Hematopoietic multipotent progenitor cell treated with erythropoietin and hydrocortisone succinate and interleukin-3 and kit ligand, for 8 days (in vitro differentiated cells): ENCODE measurements at places on chromosomes 16 and 17.
A peak's percentile ranks its signal among the peaks of the same experiment; 100 is the strongest.

DNA sequence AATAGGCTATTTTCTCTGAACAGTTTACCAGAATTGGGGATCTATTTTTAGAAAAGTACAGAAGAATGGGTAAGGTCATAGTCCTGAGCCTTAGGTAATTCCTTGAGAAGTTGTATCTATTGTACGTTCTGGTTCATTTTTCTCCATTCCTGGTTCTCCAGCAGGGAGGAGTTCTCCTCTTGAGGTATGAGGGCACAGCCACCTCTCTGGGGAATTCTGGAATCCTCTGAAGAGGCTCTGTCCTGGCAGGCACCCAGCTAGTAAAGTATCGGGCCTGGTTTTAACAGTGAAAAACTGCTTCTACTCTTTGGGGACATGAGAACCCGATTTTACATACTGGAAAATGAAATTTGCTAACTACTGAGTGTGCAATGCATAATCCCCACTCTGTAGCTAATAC is 19.6 kb upstream of the PMFBP1 start:
- no peak for DNase-seq

DNA sequence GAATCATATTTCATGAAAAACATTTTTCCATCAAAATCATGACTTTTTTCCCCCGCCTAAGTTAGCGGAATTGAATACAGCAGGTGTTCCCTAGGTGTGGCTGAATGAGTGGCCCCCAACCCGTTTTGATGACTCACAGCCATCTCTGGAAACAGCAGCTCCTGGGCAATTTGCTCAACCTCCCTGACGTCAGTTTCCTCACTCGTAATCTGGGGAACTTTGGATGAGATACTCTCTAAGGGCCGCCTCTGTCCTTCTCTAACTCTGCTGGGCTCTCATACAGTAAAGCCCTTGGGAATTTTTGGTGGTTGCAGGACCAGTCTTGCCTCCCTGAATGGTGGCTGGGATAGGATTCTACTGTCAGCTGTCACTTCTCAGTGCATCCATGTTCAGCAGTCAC is 11.6 kb upstream of the NTN1 start:
- no peak for DNase-seq

DNA sequence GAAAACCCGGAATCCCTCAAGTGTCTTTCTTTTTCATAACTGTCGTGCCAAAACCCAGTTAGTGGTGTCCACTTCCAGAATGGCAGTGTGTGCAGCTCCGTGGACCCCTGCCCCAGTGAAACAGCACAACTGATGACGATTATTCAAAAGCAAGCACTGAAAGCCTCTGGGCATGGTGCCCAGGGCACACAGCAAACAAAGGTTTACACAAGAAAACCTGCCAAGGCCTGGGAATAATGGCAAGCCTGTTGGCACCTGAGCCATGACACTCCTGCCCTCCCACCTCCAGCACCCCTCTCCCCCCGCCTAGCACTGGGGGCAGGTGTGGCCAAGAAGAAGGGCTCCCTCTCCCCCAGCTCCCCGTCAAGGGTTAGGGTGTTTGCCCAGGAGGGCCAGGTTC is 2.8 kb downstream of the PKMYT1 start:
- DNase-seq, result no peak

DNA sequence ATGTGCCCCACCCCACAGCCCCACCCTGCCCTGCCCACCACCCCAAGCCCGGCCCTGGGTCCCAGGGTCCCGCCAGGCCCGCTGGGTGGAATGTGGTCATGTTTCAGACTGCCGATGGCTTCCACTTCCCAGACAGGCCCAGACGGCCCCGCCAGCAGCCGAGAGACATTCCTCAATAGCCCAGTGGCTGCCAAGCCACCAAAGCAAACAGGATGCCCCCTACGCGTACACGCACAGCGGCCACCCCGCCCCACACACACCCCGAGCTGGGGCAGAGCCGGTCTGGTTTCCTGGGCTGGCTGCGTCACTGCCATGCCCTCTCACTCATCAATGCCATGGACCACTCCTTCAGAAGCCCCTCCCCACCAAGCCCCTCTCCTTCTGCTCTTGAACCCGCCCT is 1.2 kb upstream of the KRT17 start:
- no peak for DNase-seq

DNA sequence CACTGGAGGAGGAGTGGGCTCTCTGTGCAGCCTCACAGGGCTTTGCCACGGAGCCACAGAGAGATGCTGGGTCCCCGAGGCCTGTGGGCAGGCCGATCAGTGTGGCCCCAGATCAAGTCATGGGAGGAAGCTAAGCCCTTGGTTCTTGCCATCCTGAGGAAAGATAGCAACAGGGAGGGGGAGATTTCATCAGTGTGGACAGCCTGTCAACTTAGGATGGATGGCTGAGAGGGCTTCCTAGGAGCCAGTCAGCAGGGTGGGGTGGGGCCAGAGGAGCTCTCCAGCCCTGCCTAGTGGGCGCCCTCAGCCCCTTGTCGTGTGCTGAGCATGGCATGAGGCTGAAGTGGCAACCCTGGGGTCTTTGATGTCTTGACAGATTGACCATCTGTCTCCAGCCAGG is 3.9 kb downstream of the NXPH3 start:
- no peak for DNase-seq

- no peak for DNase-seq
These were observed 256.7 kb downstream of the CDH11 start for GRCh38 chr16:64865069-64865696.

DNA sequence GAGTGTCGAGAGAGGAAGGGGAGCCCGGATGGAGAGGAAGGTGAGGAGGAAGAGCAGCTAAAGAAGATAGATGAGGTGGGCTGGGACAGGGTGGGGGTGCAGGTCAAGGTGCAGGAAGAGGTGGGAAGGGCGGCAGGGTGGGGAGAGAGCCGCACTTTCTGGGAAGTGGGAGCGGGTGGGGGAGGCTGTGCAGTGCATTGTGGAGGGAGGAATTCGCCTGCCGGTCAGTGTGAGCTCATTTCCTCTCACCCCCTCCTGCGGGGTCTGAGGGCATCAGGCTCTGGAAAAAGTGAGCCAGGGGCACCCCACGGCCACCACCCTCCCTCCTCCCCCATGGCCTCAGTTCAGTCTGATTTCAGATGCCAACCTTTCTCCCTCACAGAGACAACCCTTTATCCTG is 2.5 kb upstream of the ARHGAP23 start:
- DNase-seq, result no peak

- DNase-seq, result no peak
These were observed 20.1 kb downstream of the HSD17B2 start for GRCh38 chr16:82055117-82055516.

DNA sequence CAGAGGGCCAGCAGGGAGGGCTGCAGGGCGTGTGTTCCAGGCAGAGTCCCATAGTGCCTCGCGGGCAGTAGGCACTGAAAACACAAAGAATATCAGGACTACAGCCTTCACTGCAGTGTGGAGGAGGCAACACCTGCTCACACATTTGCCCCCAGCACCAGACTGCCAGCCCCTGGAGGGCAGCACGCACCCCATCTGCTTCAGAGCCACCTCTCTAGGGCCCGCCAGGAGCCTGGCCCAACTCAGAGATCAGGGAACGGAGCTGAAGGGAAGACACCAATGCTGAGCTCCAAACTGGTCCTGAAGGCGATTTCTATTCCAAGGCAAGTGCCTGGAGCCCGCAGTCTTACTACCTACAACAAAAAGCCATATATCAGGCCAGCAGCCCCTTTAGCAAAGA is 130.3 kb downstream of the ZNF423 start:
- DNase-seq, result no peak

DNA sequence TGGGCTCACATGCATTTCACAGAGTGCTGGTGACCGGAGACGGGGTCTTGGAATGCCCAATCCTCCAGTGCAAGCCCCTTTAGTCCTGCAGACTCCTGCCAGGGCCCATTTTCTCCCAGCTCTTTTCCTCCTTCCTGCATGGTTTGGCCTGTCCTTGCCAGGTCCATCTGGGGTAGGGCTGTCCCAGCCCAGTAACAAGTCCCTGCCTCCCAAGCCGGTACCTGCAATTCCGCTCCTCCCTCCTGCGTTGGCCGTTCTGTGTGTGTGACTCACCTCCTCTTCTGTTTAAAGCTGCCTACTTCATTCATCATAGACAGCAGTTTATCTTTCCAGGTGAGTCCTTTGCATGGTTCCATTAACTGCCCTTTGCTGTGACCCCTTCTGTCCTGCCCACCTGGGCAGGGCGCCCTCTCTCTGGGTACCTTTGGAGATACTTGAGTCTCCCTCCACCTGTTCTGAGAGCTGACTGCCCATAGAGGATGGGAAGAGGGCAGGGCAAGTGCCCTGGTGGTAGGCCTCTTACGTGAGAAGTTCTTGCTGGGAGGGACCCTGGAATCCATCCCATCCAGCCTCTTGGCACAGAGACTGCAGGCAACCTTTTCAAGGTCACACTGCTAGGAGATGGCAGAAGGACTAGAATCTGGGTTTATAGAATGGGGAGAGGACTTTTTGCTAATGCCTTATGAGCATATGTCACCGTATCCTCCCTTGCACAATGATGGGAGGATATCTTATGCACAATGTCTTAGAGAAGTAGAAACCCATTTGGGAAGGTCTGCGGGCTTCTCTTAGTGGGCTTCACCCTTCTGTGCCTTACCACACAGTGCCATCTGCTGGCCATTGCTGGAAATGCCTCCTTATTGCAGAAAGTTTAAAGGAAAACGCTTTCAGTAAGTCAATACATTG is 29.7 kb upstream of the LGALS9 start:
- peak; percentile 90 for DNase-seq

DNA sequence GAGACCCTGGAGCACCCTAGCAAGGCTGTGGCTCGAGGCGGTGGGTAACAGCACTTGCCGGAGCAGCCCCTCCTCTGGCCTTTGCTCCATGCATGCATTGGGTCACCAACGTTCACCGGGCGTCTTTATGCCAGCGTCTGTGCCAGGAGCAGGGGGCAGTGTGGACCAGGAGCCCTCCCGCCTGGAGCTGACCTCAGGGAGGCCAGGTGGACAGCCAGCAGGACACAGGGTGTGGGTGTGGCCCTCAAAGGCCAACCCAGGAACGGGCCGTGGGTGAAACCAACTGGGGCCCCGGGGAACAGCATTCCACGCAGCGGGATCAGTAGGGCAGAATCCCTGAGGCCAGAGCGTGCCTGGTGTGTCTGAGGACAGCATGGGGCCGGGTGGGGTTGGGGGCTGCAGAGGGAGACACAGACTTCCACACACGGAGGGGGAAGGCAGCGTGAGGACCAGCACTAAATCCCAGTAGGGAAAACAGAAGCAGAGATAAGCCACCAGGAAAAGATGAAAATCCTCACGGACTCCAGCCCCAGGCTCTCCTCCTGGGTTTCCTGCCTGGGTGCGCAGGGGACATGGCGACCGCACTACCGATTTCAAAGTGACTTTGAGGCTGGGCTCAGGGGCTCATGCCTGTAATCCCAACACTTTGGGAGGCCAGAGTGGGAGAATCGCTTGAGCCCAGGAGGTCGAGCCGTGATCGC is 2.9 kb upstream of the CD7 start:
- no peak for DNase-seq

DNA sequence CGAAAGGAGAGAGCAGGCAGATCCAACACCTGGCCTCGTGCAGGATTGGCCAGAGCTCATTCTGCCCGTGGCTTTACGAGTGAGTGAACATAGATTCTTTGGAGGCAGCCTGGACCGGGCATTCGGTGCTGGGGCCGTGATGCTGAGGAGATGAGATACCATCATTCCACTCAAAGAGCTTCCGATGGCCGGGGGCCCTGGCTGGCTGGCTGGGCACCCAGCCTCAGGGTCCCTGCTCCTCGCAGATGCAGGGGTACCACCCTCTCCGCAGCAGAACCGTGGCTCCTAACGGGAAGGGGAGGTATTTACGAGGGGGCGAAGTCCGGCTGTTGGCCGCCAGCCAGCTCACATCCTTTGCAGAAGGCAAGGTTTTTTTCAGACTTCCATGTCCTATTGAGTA is 66.1 kb upstream of the FOXF1 start:
- no peak for DNase-seq

DNA sequence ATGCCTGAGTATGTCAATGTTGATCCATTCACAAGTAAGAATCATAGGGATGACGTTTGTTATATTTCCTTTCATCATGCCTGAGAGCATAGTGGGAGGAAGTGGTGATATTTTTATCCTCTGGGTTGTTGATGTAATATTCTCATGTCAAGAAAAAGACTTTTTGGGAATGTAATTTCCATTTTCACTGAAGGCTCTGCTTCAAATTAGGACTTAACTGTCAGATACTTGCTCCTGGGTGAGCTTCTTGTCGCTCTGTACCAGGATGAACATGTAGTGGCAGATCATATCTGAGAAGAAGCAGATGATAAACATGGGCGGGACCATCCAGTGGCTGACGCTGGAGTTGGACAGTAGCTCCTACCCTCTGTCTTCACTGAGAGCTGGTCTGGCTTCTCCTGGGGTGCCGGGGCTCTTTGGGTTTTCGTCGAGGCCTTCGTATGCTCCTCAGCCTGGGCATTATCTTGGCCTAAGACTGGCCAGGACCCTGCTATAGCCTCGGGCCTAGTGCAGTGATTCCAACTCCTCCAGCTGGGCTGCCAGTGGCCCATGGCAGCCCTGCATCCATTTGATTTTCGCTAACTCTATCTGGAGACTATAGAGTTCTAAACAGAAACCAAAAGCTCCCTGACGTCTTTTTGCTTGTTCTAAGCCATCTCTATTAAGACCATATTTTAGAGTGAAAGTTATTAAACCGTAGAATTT is 19.7 kb downstream of the CYB5B start:
- peak; percentile 76 for DNase-seq

- DNase-seq, result peak; percentile 35
These were observed 22.4 kb upstream of the PRM1 start for GRCh38 chr16:11303405-11304138.

DNA sequence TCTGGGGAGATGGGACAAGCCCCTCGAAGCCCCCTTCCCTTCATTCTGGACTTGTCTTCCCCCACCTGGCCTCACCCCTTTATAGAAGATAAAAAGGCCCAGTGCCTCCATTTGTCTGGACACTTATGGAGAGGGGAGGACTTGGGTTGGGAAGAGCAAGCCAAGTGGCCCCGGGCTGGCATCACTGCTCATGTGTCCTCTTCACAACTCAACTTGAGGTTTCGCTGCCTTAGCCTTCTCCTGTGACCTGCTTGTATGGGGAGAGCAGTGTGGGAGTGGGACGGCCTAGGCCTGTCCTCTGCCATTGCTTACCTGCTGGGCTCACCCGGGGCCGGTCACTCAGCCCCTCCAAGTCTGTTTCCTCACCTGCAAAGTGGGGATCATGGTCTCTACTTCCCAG is 1.4 kb downstream of the PAQR4 start:
- no peak for DNase-seq

DNA sequence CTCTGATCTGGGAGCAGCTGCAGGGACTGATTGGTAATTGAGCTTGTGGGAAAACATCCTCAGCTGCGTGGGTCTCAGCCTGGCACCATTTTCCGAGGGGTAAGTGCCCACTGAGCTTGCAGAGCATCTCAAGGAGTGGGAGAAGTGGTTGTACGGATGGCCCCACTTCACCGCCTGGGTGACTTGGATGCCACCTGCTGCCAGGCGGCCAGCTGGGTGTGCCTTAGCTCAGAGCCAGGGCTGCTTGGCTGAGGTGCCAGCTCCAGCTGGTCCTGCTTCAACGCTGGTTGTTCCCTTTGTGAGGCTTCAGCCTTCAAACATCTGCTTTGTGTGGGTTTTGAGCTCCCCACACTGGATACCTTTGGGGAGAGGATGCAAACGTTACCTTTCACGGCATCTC is 482.7 kb upstream of the EEF2KMT start:
- DNase-seq, result no peak

GRCh38 chr16:67104061-67104460 is 5.7 kb upstream of the PHAF1 start:
- peak; percentile 18 for DNase-seq

- DNase-seq, result peak; percentile 43
These were observed 2.6 kb downstream of the RARA start for GRCh38 chr17:40311575-40311974.
